Breast epithelium (tissue), 4 donors: ENCODE measurements at places on chromosomes 1 and 21. TPM values are rescaled to one million over a fixed set of nuclear protein-coding genes. Genes with fewer than 3 reads are reported as not detected.

The CDCA8 gene
- 1.4 TPM for total RNA-seq

The LRRC7 gene
- not detected for total RNA-seq

GRCh38 chr1:154335025-154335714 is 9.8 kb downstream of the ATP8B2 start:
- H3K4me3 ChIP-seq: no peak overlapping the region
- H3K36me3 ChIP-seq: no peaks in the 10 kb centered on the region
- H3K4me1 ChIP-seq: no peaks in the 10 kb centered on the region
- H3K27me3 ChIP-seq: no peaks in the 10 kb centered on the region

DNA sequence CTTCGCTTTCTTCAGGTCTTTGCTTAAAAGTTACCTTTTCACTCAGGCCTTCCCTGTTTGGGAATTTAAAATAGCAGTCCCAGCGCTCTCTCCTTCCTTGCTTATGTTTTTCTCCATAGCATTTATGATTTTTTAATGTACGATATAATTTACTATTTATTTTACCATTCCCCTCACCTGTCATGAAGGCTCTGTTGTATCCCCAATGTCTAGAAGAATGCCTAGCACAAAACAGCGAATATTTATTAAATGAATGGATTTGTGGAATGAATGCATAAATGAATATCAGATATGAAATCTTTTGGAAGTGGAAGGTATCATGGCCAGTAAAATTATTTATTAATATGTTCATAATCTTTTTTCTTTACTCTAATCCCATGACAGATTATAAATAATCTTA is 402 bp upstream of the OSBPL9 start:
- H3K27me3 ChIP-seq: no peaks in the 10 kb centered on the region
- no peaks in the 10 kb centered on the region for H3K36me3 ChIP-seq
- peak overlapping the region; percentile 94 for H3K27ac ChIP-seq
- peaks cover 3% of the 10 kb centered on the region for H3K4me1 ChIP-seq
- no peak for DNase-seq
- H3K4me3 ChIP-seq: peak overlapping the region; percentile 83

The RUNX3 gene
- total RNA-seq: 1.9 TPM

The LIPI gene
- total RNA-seq: not detected

The AGO3 gene
- 28.2 TPM for total RNA-seq

The KMO gene
- total RNA-seq: 1.1 TPM

DNA sequence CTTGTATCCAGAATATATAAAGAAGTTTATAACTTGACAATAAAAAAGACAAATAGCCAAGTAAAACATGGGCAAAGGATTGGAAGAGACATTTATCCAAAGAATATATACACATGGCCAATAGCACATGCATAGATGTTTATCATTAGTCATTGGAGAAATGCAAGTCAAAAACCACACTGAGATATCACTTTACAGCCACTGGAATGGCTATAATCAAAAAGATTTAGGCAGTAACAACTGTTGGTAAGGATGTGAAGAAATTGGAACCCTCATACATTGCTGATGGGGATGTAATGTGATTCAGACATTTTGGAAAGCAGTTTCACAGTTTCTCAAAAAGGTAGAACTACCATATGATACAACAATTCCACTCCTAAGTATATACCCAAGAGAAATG is 51.1 kb downstream of the SLC44A5 start:
- no peak for DNase-seq
- H3K4me3 ChIP-seq: no peak overlapping the region
- H3K27me3 ChIP-seq: no peaks in the 10 kb centered on the region
- H3K36me3 ChIP-seq: no peaks in the 10 kb centered on the region
- no peaks in the 10 kb centered on the region for H3K4me1 ChIP-seq
- no peak overlapping the region for H3K27ac ChIP-seq

The CACNA1E gene
- total RNA-seq: not detected

DNA sequence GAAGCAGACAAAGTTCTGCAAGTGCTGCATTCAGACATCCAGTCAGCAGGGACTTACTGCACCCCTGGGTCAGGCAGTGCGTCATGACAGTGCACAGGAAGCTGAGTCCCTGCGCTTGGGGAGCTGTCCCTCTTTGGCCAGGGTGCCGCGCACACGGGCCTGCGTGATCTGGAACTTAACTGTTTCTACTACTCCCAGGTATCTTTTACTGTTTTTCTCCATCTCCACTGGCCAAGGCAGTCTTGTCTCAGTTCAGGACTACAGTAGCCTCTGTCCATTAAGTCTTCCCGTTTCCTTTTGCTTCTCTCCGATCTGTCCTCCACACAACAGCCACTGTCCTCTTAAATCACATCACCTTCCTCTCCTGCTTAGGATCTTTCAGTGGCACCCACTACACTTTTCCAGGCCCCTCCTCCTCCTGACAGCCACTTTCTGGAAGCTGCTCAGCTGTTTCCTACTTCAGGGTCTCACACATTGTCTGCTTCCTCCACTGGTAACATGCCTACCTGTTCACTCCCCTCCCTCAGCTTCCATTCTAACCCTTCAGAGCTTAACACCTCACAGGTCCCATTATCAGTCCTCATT is 15.9 kb downstream of the ERRFI1 start:
- peaks cover 15% of the 10 kb centered on the region for H3K4me1 ChIP-seq
- no peaks in the 10 kb centered on the region for H3K36me3 ChIP-seq
- DNase-seq: no peak
- H3K4me3 ChIP-seq: no peak overlapping the region
- H3K27ac ChIP-seq: peak overlapping the region; percentile 8
